Mucosa of descending colon (tissue), 3 donors: ENCODE measurements at places on chromosomes 5 and 9. TPM values are rescaled to one million over a fixed set of nuclear protein-coding genes. Genes with fewer than 3 reads are reported as not detected.

DNA sequence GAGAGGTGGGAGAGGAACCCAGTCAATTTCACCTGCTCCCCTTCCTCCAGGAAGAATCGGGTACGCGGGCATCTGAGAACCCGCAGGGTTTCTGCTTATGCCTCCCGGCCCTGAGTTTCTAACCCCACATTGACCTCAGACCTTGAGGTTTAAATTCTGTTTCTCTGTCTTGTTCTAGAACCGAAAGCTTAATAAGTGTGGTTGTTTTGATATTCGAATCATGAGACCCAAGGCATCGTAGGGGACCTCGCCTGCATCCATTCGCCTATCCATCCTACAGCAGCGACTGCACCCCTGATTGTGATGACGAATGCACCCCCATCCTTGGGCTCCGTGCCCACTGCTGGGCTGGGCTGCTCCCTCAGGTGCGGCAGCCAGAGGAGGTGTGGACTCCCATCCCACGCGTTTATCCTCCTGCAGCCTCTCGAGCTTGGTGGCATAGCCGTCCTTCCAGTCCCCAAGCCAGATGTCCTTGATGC lies 80.8 kb upstream of the IER5L start:
- no peak for DNase-seq

DNA sequence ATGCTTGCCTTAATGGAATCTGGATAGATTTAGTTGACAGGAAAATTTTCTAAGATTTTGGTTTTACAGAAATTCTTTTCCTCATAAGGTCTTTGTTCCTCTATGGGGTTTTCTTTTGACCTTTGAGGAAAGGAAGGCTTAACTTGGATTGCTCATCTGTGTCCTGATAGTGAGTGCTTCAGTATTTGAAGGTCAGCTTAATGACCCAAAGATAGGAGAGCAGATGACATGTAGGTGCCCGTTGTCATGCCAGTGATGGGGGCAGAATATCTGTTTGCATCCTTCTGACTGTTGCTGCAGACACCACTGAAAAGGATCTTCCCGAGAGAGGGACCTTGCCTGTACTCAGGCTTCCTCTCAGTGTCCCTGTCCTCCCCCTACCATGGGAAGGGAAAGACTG lies 30.9 kb downstream of the MEGF10 start:
- DNase-seq = no peak

GRCh38 chr5:150469718-150470469 lies 20.4 kb upstream of the RPS14 start:
- DNase-seq = no peak

DNA sequence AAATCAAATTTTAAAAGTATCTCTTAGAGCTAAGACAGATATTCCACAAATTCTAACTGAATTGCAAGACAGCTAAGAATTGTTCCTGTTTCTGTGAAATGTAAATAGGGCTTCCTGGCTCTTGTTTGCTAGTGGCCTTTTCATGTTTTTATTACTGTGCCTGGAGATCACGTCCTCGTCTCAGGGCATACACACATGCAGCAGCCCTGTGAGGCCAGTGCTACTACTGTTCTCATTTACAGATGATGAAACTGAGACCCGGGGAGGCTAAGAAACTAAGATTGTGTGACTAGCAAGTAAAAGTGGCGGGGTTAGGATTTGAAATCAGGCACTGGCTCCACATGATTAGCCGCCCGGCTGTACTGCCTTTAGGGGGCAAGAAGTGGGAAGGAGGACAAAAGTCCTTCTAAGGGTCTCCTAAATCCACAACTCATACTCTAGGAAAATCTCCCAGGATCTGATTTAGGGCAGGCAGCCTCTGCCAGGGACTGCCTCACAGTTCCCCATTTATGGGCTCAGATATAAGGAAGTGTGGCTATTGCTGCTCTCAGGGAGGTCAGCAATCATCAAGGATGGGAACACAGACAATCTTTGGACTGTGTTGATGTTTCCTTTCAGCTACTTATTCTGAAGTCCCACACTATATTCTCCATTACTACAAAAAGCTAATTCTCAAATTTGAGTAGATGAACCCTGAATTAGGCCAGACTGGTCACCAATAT lies 7.9 kb downstream of the PRUNE2 start:
- DNase-seq = no peak

The DHX29 gene
- 18.3 TPM for total RNA-seq

- no peak for DNase-seq
Measured at GRCh38 chr5:41356786-41357185, 143.5 kb upstream of the C6 start.

GRCh38 chr9:136587145-136587943 lies 41.5 kb upstream of the NOTCH1 start:
- peak; percentile 83 for DNase-seq

The PCDHA2 gene
- not detected for total RNA-seq

DNA sequence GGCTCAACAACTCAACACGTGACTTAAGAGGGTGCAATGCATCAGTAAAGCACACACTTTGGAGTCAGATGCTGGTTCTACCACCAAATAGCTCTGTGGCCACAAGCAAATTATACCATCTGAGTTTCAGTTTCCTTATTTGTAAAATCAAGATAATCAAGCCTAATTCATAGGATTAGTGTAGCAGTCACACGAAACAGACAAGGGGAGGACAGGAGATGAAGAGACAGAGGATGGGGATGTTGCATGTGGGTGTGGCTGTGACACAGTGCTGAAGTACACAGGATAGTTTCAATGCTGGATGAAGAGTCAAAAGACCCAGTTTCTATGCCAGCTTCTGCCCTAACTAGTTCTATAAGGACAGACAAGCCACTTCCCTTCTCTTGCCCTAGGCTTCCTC lies 60.2 kb downstream of the SPOCK1 start:
- no peak for DNase-seq

DNA sequence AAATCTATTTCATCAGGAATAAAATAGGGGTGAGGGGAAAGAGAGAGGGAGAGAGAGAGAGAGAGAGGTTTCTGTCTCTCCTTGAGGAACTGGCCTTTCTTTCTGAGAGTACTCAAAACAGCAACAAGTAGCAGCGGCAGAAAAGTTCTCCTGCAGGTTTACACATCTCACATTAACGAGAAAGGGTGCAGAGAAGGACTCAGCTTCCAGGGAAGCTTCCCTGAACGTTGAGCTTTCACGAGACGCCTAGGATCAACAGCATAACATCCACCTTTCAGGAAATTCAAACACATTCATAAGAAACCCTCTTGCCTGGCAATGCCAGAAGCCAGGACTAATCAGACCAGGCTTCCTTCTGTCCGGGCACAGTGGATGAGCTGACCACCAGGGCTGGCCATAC lies 162.9 kb downstream of the ZDHHC21 start:
- DNase-seq = no peak

- DNase-seq = no peak
Measured at GRCh38 chr5:126339215-126339805, 83.9 kb upstream of the GRAMD2B start.

The PCDHGA2 gene
- total RNA-seq = 3.8 TPM

DNA sequence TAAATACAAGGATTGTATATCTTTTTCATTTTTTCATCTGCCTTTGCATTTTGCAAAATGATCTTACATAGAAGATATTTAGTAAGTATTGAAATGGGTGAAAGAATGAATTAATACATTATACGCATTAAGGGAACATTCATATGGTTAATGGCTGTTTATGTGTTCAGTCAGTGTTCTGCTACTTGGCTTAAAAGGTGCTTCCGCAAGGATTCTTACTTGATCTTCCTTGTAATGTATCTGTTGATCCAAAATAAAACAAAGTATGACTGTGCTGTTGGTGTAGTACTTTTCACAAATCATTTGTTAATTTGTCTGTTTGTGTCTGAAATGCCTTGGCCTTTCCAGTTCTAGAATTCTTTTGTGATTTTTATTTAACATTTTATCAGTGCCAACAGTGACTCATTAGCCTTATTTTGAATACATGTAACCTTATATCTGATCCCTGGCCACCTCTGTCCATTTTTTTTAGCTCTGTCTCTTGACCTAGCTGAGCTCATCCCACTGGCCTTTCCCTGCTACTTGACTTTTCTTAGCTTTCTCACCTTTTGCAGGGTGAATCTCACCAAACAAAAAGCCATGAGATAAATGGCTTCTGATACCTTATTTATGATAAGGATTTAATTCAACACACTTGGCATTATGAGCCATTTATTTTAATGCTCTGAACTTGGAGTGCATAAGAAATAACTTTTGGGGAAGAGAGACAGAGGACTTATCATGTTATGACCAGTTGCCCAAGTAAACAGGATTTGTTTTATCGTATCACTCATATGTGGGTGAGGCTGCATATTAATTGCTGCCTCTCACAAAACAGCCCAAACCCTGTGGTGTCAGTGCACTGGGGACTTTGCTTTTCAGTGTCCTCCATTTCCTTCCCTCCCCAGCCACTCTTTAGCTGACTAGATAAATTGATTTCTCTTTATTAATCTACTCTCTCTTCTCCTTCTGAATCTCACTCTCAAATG lies 340.3 kb downstream of the KDM4C start:
- no peak for DNase-seq

The MRPS30 gene
- total RNA-seq = 43.5 TPM

- no peak for DNase-seq
Measured at GRCh38 chr9:133203506-133204075, 5.5 kb downstream of the OBP2B start.

- DNase-seq = no peak
Measured at GRCh38 chr9:89984214-89984613, 379.4 kb downstream of the GADD45G start.

DNA sequence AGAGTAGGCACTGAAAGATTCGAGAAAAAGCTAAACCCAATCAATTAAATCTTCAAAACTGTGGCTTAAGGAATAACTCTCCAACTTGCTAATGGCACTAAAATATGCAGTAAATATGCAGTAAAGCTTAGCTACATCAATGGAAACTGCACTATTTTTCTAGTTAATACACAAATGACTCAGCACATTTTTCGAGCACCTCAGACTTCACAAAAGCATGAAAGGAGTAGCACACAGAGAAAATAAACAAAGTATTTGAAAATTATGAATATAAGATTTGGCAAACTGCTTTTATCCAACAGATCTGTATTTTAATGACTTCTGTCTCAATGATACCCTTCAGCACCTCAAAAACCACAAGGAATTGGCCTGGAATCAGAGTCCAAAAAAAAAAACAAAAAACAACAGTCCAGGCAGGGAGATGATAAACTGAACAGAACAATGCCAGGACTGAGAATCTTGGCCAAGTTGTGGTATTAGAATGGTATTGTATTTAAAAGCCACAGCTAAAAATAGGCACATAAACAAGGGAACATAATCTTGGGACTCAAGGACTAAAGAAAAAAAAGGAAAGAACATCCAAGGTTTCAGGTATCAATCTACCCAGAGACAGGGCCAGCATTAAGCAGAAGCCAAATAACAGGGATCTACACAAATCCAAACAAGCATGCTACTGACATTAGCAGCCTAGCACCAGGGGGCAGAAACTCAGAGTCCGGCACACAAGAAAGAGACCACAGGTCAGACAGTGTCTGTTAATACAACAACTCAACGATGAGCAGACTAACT lies 21.4 kb downstream of the TMEM245 start:
- DNase-seq = no peak

- DNase-seq = no peak
Measured at GRCh38 chr9:92983984-92984589, 36.8 kb downstream of the FGD3 start.

DNA sequence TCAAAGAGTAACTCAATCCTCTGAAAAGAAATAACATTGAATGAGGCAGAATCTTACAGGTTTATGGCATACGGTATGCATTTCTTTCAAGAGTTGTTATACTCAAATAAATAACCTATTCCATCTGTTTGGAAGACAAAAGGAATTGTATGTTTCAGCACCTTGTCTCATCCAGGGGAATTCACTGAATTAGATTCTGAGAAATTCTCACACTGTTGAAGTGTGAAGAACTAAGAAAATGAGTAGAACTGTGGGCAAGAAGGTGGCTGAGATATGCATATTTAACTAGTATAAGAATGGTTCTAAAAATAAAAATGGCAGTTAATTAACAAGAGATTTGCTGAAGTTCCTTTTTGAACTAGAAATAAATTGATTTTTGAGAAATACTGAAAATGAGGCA lies 279.3 kb upstream of the DAP start:
- no peak for DNase-seq

DNA sequence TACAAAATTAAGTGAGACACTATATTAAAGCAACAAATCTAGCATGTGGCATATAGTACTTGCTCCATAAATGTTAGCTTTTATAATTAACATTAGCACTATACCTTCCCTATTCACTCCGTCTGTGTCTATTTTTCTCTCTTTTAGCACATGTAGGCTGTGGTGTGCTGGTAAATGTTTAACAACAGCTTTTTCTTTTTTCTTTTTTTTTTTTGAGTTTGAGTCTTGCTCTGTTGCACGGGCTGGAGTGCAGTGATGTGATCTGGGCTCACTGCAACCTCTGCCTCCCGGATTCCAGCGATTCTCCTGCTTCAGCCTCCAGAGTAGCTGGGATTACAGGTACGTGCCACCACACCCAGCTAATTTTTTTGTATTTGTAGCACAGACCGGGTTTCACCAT lies 62.1 kb downstream of the SPRY4 start:
- DNase-seq = no peak

The CATSPER3 gene
- 1.3 TPM for total RNA-seq

The DND1 gene
- total RNA-seq = 0.95 TPM

The SPATA31C1 gene
- not detected for total RNA-seq

DNA sequence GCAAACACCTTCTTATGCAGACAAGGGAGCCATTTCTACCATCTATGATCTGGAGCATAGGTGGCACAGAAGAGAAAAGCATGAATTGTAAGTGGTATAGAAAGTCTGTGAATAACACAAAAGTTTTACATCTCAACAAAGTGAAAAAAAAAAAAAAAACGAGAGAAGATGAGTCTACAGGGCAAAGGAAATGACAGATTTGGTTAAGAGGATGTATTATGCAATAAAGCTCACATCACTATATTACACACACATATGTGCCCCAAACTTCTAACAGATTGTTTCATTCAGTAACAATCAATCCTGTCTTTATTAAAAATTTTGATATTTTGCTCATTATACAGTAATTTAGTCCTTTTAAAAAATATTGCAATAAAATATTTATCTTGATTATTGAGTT lies 49.8 kb downstream of the CERT1 start:
- no peak for DNase-seq

DNA sequence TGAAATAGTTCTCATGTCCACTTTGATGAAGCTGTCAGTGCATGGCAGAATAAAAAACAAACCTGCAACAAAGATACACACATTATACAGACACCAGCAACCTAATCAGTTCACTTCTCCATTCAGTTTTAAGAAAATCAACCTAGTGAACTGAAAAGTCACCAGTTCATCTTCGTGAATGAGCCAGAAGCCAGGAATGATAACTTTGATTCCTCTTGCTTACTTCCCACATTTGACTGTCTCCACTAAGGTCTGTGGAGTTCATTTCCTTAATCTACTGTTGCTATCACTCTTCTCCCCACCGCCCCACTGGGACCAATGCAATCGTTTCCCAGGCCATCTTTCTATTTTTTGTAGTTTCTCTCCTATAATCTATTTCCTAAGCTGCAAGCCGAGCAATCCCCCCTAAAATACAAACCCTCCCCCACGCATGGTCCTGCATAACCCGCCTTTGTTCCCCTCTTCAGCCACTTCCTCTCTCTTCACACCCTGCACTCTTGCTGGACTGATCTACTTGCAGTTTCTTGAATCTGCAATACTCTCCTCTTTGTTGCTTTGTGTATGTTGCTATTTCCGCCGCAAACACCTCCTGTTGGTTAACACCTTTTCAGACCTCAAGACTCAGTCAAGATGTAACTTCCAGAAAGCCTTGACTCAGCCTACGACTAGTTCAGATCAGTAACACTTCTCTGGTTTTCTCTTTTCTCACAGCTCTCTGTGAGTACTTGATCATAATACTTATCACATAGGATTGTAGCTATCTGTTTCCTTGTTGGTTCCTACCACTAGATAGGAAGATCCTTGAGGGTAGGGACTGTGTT lies 16.6 kb downstream of the STOM start:
- DNase-seq = no peak

- no peak for DNase-seq
Measured at GRCh38 chr5:111225926-111226325, 1.7 kb downstream of the CAMK4 start.
